ENCODE measurements at places on chromosomes 4 and X.

DNA sequence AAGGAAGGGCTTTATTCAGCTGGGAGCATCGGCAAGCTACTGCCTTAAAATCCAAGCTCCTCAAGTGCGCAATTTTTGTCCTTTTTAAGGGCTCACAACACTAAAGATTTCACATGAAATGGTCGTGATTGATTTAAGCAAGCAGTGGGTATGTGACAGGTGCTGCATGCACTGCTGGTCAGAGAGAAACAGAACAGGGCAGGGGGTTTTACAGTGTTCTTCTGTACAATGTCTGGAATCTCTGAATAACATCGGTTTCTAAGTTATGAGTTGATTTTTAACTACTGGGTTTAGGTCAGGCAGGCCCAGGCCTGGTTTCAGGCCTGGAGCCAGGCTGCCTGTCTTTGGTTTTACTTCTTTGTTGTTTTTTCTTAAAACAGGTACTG lies 6.0 kb downstream of the UGT2B17 start:
- no peak for DNase-seq

GRCh38 chrX:141221611-141222010 lies 20.7 kb downstream of the SPANXC start:
- no peak for DNase-seq

- no peak for DNase-seq
Measured at GRCh38 chr4:70099206-70099605, 49.0 kb downstream of the HTN1 start.

DNA sequence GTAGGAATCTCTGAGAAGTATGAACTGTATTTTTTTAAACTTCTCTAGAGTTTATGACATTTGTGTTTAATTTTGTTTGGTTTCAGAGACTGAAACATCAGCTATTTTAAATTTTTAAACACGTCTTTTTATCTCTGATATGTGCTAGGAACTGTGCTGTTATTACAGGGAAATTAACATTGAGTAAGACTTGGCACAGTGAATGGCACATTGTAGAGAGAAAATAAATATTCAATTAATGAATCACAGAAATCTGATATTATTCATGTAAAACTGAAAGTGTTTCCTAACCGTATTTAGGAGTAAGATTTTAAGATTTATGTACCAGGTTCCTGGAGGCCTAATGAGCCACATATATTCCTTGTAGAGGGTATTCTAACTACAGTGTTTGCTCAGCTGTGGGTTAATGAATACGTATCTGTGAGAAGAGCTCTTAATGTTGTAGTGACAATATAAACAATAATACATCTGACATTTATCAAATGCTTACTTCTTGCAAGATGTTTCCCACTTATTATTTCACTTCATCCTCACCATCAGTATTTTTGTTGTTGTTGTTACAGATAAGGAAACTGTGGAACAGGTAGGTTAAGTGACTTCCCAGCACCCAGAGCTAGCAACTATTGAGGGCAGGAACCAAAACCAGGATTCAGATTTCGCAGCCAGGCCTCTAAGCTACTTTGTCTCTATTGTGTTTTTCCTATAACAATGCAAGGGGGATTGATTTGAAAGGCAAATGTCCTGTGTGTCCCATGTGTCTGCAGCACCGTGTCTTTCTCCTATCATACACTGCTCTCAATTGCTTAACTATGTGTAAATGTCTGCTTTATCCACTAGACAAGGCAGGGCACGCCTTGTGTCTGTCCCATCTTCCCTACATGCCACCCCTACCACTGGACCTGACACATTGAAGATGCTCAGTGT lies 121.1 kb upstream of the FAM9C start:
- no peak for DNase-seq

DNA sequence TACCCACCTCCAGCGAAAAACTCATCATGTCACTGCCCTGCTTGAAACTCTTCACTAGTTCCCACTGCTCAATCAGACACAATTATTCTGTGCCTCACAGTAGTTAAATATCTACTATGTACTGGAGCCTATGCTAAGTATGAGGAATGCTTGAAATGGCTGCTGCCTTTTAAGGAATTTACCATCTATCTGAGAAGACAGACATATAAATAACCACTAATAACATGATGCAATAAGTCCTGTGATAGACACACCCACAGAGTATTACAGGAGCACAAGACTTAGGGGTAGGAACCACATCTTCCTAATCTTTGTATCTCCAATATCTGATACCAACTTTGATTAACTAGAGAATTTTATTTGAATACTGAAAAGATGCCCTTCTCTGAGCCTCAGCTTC lies 21.1 kb downstream of the SLC25A53 start:
- no peak for DNase-seq

GRCh38 chrX:120672841-120673530 lies 43.1 kb upstream of the C1GALT1C1 start:
- no peak for DNase-seq

DNA sequence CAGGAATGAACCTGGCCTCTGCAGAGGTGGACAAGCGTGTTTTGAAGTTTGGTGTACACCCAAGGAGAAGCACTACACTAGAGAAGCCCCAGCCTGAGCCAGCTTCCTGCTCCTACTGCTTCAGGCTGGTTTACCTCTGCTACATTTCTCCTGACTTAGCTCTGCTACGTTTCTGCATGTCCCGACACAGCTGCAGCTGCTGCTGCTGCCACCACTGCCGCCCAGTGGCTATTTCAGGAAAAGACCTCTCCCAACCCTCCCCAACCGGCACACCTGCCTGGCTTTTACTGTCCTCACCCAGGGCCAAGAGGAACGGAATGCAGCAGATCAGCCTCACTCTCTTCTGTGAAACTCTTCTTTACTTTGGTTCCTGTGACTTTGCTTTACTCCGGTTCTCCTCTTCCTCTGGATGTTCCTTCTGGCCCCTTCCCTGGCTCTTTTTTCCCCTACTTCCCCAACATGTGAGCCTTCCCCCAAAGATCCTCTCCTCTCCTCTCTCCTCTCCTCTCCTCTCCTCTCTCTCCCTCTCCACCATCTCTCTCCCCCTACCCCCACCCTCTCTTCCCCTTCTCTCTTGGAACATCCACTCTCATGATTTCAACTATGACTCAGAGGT lies 3.1 kb upstream of the P2RY4 start:
- DNase-seq: no peak

DNA sequence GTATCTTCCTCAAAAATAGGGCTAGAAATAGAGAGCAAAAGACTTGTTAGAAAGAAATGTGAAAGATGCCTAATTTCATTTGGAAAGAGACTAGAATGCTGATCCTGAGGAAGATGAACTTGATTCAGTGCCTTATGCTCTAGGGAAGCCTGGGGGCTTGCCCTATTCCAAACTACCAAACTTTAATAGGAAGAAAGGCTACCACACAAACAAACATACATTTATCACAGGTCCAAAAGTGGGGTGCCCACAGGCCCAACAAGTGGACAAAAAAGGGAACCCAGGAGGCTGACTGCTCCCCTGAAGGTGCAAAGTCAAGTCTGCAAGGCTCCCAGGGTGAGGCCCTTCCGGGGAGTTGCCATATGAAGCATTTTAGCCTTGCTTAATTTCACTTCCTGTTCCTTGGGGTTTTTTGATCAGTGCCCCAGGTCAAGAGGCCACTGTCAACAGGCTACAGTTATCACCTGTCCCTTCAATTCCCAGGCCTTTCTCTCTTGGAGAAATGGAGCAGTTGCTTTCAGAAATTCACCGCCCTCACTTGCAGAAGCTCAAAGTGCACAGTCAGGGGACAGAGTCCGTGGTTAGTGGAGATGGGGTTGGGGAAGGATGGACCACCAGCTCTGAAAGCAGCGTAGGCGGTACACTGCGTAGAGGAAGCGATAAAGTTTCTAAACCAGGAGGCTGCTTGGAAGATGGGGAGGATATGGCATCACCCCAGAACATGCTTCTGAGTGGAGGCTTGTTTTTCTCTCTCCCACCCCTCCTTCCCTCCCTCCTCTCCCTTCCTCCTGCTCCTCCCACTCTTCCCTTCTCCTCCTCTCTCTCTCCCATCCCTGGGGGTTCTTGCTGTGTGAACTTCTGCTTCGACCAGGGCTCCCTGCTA lies 36.4 kb downstream of the TMEM154 start:
- peak; percentile 13 for DNase-seq

DNA sequence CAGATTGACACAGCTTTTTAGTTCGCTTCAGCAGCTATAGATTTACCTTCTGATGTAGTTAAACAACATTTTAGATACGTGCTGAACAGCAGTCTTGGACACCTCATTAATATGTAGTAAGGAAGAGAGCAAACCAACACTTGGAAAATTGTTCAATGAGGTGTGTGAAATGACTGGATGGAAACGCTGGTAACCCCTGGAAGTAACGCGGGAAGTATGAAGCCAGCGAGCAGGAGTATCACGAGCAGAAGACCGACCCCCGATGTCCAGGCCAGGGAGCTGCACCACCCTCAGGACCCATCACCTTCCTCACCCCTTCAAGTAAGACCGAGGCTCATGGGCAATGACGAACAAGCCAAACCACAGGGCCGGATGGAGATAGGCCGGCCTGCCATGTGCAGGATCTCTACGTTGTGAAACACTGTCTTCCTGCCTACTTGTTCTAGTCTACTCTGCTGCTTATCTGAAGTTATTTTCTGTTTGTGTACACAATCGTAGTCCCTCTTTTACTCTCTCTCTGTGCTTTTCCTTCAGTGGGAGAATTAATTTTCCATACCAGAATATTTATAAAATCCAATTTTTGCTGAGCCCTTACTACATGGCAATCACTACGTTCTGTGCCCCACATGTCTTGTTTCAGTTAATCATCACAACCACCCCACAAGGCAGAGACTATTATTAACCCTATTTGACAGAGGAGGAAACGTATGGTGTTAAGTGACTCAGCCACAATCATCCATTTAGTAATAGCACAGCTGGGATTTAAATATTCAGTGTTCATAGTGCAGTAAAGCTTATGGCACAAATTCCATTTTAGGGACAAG lies 221.7 kb downstream of the APBB2 start:
- peak; percentile 62 for DNase-seq

GRCh38 chr4:140061194-140061593 lies 92.8 kb downstream of the MAML3 start:
- DNase-seq: no peak

GRCh38 chrX:122188751-122189150 lies 995.3 kb upstream of the GRIA3 start:
- DNase-seq: no peak

All from hematopoietic multipotent progenitor cell (in vitro differentiated cells).